ENCODE measurements at places on chromosomes 7 and 10.

GRCh38 chr7:2498708-2499107, 20.9 kb upstream of the LFNG start:
- DNase-seq: no peak

- no peak for DNase-seq
These were observed 97.0 kb upstream of the PPIF start for GRCh38 chr10:79250259-79250658.

DNA sequence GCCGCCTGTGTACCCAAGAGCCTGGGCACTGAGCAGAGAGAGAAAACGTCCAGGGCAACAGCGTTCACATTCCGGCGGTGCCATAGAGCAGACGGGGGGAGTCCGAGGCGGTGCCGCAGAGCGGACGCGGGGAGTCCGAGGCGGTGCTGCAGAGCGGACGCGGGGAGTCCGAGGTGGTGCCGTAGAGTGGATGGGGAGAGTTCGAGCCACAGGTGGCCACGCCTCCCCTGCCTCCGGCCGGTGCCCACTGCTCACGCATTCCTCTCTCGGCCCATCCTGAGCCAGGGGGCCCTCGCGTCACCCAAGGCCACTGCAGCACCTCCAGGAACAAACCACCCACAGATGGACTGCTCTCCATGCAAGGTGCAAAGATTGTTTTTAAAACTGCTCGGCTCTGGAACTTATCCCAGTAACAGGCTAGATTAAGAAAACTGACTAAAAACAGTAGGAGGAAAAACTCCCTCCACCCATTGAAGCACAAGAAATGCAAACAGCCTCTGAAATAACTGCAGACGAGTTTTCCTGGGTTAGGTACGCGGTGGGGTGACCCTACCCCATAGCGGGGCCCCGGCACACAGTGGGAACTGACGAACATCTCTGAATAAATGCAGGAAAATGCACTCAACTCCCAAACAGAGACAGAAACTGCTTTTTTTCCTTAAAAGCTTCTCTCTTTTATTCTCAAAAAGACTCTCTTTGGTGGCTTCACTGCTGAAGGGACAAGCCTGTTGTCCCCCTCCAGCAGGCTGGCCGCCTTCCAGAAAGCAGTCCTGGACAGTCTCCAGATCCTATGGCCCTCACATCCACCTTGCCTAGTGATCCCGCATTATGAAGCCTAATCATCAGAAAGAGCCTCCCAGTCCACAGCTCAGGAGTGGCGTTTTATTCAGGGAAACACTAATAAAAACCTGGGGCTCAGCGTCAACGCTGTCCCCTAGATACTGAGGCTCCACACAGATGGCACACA, 55.9 kb downstream of the DIP2C start:
- peak; percentile 20 for DNase-seq

DNA sequence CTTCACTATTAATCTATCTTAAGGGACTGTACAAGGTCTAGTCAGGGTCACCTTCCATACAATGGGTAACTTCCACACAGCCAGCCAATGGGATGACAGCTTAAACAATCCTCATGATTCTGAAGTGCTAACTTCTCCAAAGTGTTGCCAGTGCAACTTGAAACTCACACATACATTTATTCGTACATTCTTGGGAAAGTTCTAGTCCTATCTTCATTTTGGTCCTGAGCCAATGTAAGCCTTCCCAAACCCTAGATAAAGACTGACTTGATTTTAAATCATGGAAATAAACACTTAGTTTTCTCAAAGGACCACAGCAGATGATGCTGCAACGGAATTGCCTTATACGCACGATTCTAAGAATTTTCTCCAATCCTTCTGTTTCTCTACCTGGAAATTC, 117.5 kb upstream of the COL1A2 start:
- no peak for DNase-seq

- peak; percentile 15 for DNase-seq
These were observed 20.5 kb downstream of the MMRN2 start for GRCh38 chr10:86936661-86937501.
